ENCODE measurements at places on chromosomes 3 and 15. TPM values are rescaled to one million over a fixed set of nuclear protein-coding genes. Genes with fewer than 3 reads are reported as not detected.

The ACTL6A gene
- 62.1 TPM for total RNA-seq

The IL5RA gene
- total RNA-seq: 2.0 TPM

The KCNH8 gene
- total RNA-seq: 1.2 TPM

The STAB1 gene
- total RNA-seq: 884 TPM

The FOXB1 gene
- total RNA-seq: not detected
